ENCODE measurements at places on chromosomes 12 and 14. TPM values are rescaled to one million over a fixed set of nuclear protein-coding genes. Genes with fewer than 3 reads are reported as not detected.

KLRK1 gene
- not detected for total RNA-seq

PRKCH gene
- 4.5 TPM for total RNA-seq

PMEL gene
- 1.1 TPM for total RNA-seq

WNT1 gene
- total RNA-seq, result not detected

CLEC4C gene
- total RNA-seq, result not detected

RNU4-1 gene
- total RNA-seq, result not detected

DHRS2 gene
- total RNA-seq, result 6.4 TPM

KSR2 gene
- total RNA-seq, result 0.57 TPM

DDN gene
- total RNA-seq, result 0.81 TPM

KCNC2 gene
- not detected for total RNA-seq

OR6C2 gene
- total RNA-seq, result not detected

SDSL gene
- total RNA-seq, result 30.6 TPM

FOXG1 gene
- 0.15 TPM for total RNA-seq

RFX4 gene
- not detected for total RNA-seq

TRPV4 gene
- total RNA-seq, result 0.06 TPM

DPY19L2 gene
- total RNA-seq, result 1.2 TPM

HOXC6 gene
- total RNA-seq, result 3.4 TPM

MAP1LC3B2 gene
- total RNA-seq, result 1.8 TPM

INHBE gene
- 0.09 TPM for total RNA-seq

MBD6 gene
- total RNA-seq, result 22.7 TPM

PAH gene
- total RNA-seq, result not detected

SIRT4 gene
- 0.71 TPM for total RNA-seq

RPGRIP1 gene
- total RNA-seq, result 0.26 TPM

KRT79 gene
- total RNA-seq, result 0.08 TPM

RIMBP2 gene
- not detected for total RNA-seq

GUCY2C gene
- total RNA-seq, result not detected

PAPLN gene
- 5.5 TPM for total RNA-seq

LHX5 gene
- not detected for total RNA-seq

CMKLR1 gene
- not detected for total RNA-seq

SERPINA10 gene
- not detected for total RNA-seq

TMEM121 gene
- total RNA-seq, result 10.8 TPM

ANKS1B gene
- 0.35 TPM for total RNA-seq

TAS2R43 gene
- not detected for total RNA-seq

PLBD1 gene
- total RNA-seq, result 5.9 TPM

GDF3 gene
- not detected for total RNA-seq

TSPAN8 gene
- total RNA-seq, result not detected

SLCO1A2 gene
- not detected for total RNA-seq

NID2 gene
- 40.0 TPM for total RNA-seq

SRGAP1 gene
- total RNA-seq, result 11.1 TPM

TAS2R46 gene
- not detected for total RNA-seq

IFNG-AS1 gene
- not detected for total RNA-seq

DLGAP5 gene
- 32.8 TPM for total RNA-seq

SYT1 gene
- total RNA-seq, result 5.3 TPM

CFAP54 gene
- 0.59 TPM for total RNA-seq

GPR84 gene
- total RNA-seq, result 0.15 TPM

MUCL1 gene
- total RNA-seq, result not detected

PPP2R3C gene
- total RNA-seq, result 29.5 TPM

TSPAN19 gene
- not detected for total RNA-seq

GALNT16 gene
- 3.4 TPM for total RNA-seq

Measured in A549 treated with Mapracorat at 1 μM for 4 hours (cell line).